Activated naive CD4-positive, alpha-beta T cell treated with anti-CD3 and anti-CD28 coated beads for 36 hours (primary cell): ENCODE measurements at places on chromosomes 5 and 9. TPM values are rescaled to one million over a fixed set of nuclear protein-coding genes. Genes with fewer than 3 reads are reported as not detected.

SMIM3 gene
- 32.9 TPM for total RNA-seq

LCN6 gene
- total RNA-seq: not detected

HTR1A gene
- total RNA-seq: not detected

NCS1 gene
- total RNA-seq: 23.3 TPM

GPR151 gene
- total RNA-seq: not detected

NIM1K gene
- 0.57 TPM for total RNA-seq

PPIC gene
- not detected for total RNA-seq

FCN2 gene
- not detected for total RNA-seq

PCDHGA2 gene
- total RNA-seq: not detected

PCDHA7 gene
- total RNA-seq: not detected

TNC gene
- total RNA-seq: 0.05 TPM

ADAMTS19 gene
- not detected for total RNA-seq

PHF24 gene
- not detected for total RNA-seq

AFAP1L1 gene
- total RNA-seq: not detected

SPATA31D4 gene
- total RNA-seq: not detected

LMX1B gene
- not detected for total RNA-seq

SURF6 gene
- 13.6 TPM for total RNA-seq

BARHL1 gene
- not detected for total RNA-seq

ASS1 gene
- total RNA-seq: 14.3 TPM

ACTBL2 gene
- not detected for total RNA-seq

ZFP37 gene
- 1.5 TPM for total RNA-seq

ADAMTS12 gene
- not detected for total RNA-seq

GRM6 gene
- total RNA-seq: not detected

ALDH1A1 gene
- not detected for total RNA-seq

C9orf153 gene
- total RNA-seq: 0.40 TPM

ADRA1B gene
- total RNA-seq: not detected

DMAC1 gene
- 51.1 TPM for total RNA-seq

FOXD4L3 gene
- not detected for total RNA-seq

ASPN gene
- total RNA-seq: not detected
